Daoy (cell line): ENCODE measurements at places on chromosomes 2 and 18. TPM values are rescaled to one million over a fixed set of nuclear protein-coding genes. Genes with fewer than 3 reads are reported as not detected.

DNA sequence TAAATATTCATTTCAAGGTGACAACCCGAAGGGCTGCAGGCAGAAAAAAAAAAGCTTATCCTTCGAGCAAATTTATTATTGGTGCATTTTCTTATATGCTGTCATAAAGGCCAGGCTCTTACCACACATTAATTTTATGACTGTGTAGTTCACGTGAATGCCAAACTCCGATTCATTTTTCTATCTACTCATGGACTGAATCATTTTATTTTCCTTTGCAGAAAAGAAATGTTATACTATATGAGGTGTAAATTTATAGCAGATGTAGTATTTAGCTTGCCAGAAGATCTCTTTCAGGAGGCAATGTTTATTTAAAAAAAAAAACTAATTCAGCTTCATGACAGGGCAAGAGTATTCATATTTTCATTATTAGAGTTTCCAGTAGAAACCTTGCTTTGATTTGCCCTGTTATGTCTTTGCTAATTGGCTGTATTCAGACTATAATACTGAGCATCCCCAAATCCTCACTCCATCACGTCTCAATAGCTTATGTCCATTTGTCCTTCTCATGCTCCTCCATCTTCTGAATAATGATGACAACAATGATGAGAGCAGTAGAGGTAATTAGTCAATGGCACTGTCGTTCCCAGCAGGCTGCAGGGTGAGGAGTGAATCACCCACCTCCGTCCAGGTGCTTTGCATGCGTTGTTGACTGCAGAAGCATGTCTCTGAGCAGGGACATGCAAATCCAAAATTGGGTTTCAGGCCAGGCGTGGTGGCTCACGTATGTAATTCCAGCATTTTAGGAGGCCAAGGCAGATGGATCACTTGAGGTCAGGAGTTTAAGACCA lies 101.1 kb upstream of the RAB12 start:
- DNase-seq, result no peak

GRCh38 chr2:110777531-110778311 lies 45.3 kb downstream of the ACOXL start:
- DNase-seq, result no peak

Gene CKAP2L
- 25.5 and 31.7 TPM in 2 replicates for total RNA-seq

Gene LYG1
- total RNA-seq, result not detected in 2 replicates

DNA sequence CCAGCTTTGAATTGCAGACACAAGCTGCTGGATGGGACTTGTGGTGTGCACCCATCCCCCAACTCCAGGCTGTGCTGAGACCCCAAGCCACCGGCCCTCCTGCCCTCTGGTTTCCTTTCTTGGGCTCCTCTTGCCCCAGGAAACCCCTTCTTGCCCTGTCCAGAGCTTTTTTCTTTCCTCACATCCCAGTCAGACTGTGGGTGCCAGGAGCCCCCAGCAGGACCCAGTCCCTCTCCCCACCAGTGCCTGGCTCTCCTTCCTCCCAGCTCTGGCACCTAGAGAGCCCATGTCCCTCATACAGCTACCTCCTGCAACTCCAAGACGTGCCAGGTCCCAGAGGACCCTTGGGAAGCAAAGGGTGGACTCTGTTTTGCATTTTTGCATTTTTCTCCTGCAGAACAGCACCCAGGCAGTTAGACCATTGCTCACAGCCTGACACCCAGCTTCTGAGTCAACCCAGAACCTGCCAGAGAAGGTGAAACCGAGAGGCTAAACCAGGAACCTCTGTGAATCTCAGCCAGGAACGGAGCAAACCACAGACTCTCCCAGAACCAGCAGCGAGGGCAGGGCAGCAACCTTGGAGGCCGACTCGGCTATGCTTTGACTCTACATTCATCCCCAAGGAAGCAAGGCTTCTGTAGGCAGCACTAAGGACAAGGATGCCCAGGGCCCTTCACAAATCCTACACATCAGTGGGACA lies 221.1 kb downstream of the ANAPC1 start:
- no peak for DNase-seq

DNA sequence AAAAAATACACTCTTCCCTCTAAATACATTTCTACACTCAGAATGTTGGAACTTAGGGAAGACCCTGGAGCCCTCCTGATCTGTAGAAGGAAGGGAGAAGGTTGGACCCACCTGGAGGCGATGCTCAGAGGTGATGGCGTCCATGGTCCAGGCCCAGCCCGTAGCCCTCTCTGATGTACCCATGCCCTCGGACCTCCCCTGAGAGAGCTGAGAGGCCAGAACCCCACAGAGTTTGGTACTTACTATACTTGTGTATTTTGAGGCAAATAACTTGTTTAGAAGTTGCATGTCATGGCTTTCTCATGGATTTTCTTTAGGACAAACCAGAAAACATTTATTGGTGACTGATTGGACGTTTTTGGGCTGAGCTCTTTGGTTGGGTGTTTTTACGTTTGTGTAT lies 10.5 kb downstream of the CTDP1 start:
- DNase-seq, result no peak

DNA sequence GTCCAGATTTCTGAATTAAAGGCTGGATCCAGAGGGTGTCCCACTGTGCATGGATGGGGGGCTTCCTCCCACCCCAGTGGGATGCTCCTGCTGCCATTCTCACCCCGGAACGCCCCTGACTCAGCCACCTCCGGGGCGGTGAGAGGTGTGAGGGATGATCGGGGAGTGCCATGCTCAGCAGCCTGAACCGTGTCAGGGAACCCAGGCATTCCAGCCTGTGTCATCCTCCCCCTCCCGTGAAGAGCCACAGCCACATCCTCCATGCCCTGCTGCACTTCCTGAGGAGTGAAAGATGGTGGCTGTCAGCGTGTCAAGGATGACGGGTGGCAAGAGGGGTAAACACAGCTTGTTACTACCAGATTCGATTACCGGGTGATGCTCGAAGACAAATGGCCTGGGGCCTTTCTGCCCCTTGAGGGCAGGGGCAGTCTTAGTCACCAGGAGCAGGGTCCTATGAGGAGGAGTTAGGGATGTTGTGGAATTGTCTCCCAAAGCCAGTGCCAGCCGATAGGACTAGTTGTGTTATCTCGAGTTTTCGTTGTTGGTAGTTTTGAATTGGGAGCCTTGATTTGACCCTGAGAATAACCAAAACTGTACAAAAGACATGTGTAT lies 80.8 kb downstream of the TCF7L1 start:
- peak; percentile 12 for DNase-seq

GRCh38 chr2:196277002-196277401 lies 105.6 kb upstream of the STK17B start:
- DNase-seq, result no peak

DNA sequence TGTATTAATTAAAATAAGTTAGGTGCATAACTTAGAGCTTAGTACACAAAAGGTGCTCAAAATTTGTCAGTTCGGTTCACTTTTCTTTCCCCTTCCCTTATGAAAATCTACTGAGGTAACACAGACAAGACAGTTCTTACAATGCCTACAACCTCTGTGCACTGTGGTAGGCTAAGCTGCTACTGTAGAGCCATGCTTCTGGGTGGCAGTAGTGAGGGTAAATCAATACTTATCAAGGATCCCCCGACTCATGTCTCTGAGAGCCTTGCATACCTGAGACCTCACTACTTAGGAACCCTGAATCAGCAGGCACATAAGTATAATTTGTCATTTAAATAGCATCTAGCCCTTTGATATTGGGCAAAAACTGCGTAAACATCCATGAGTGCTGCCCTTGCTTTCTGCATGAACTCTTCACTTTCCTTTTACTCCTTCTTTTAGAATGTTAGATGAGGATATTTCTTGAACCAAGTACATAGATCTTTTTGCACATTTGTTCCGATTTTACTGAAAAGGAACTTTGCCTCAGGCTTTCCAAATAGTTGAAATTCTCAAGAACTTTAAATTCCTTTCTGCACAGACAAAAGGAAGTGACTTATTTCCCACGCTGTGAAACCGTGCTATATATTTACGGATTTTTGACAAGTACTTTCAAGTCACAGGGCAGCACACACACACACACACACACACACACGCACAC lies 234.4 kb downstream of the TRIB2 start:
- DNase-seq, result no peak

Gene ADD2
- total RNA-seq, result 15.6 and 23.3 TPM in 2 replicates

Gene PLA2R1
- total RNA-seq, result 0.68 and 1.4 TPM in 2 replicates

GRCh38 chr18:55264108-55264507 lies 304.8 kb upstream of the CCDC68 start:
- DNase-seq, result no peak

DNA sequence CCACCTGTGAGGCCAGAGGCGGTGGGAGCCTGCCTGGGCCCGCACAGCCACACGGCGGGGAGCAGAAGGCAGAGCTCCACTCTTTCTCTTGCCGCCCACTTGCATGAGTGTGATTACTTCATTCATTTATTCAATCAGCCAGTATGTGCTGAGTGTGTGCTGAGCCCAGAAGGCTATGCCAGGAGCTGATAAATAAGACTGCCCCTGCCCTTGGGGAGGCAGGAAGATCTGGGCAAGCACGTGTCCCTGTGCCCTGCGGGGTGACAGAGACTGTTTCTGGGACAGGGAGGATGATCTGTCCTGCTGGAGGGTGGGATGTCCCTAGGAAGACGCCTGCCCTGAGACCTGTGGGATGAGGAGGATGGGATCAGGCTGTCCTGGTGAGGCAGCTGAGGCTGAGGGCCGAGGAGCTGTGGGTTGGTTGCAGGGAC lies 250.8 kb downstream of the DYSF start:
- no peak for DNase-seq

- DNase-seq, result no peak
Observed at GRCh38 chr2:226463154-226463553, 336.5 kb downstream of the IRS1 start.

GRCh38 chr2:23427976-23428375 lies 43.0 kb downstream of the KLHL29 start:
- no peak for DNase-seq
